MCF 10A (cell line): ENCODE measurements at places on chromosomes 3 and 15.

DNA sequence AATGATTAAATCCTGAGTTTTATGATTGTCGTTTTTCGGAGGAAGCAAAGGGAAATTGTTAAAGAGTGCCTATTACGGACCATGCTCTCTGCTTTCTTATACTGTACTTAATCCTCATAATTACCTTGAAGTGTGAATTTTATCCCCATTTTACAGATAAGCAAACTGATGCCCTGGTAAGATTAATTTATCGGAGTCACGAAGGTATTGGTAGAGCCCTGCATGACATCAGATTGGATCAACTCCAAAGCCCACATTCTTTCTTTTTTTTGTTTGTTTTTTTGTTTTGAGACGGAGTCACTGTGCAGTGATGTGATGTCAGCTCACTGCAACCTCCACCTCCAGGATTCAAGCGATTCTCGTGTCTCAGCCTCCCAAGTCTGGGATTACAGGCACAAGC, 1.6 kb upstream of the GNB4 start:
- DNase-seq = no peak

DNA sequence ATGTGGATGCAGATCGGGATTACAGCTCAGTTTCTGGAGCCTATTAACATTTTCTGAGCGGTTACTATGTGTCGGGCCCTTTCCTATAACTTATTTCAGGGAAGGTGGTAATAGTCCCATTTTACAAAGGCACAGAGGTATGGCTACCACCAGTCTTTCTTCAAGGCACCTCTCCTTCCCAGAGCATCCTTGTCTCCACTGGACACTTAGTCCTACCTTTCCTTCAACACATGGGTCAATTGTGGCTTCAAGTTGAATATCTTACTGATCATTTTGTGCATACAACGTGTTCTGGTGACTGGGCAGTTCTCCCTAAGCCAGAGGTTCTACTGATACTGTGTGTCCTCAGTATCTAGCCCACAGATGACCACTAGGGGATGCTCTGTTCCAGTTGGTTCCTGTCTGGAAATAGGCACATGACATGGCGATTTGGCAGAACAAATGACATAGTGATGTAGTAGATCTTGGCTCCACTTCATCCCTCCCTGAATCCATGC, 60.7 kb upstream of the CMTM8 start:
- DNase-seq = peak; percentile 89

DNA sequence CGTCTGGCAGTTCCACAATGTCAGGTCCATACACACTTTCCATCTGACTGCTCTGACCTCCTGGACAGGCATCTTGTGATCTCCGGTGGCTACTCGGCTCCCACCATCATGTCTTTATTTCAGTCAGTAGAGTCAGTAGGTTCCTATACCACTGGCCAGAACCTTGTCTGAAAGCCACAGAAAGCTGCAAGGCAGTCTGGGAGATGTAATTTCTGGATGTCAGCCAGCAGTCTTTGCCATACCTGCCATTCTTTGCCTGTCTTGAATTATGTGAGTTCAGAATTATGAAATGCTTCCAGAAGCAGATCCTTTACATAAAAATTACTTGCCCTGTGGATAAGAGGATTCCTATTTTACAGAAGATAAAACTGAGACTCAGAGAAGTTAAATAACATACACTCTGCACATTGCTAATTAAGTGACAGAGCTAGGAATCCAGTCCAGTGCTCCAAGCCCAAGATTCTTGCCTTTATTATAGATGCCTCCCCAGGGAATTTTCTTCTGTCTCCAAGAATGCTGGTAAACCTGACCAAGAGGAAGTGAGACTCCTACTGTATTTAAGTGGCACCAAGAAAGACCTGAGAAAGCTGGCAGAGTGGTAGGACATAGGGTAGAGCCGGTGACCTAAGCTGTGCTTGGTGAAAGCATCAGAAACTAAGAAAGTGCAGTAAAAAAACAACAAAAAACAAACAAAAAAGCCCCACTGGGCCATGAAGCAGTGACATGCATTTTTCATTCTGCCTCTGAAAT, 75.6 kb downstream of the IQCH start:
- DNase-seq = peak; percentile 27

GRCh38 chr3:32392536-32393302, 1.1 kb downstream of the CMTM7 start:
- peak; percentile 30 for DNase-seq

GRCh38 chr3:106229495-106230278, 360.9 kb upstream of the CBLB start:
- no peak for DNase-seq

DNA sequence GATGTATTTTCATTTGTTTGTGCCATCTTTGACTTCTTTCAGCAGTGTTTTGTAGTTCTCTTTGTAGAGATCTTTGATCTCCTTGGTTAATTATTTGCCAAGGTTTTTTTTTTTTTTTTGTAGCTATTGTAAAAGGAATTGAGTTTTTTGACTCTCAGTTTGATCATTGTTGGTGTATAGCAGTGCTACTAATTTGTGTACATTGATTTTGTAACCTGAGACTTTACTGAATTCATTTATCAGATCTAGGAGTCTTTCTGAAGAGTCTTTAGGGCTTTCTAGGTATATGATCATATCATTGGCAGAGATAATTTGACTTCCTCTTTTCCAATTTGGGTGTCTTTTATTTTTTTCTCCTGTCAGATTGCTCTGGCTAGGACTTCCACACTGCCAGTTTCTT, 42.2 kb upstream of the POMGNT2 start:
- DNase-seq = no peak

DNA sequence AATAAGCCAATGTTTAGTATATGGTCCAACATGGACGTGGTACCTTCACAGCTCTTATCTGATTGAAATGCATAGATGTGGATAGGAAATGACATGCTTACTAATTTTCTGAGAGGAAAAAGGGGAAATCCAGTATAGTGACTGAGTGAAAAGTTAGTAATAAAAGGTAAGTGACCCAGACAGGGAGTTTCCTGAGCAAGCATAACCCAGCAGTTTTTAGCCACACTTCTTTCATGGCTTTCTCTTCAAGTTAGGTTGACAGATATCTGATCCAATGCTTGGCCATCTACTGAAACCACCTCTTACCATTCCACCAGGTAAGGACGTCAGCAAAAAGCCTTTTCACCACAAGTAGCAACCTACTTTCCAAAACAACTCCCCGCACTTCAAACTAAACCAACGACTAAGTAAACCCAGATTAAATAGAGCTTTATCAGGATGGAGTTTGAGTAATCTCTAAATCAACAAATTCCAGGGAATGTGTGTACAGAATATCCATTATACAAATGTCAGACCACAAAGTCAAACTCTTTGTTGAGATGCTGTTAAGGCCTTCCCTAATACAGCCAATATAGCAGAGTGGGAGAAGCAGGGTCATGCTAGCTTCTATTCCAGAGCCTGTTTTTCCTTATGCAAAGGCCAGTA, 329.7 kb downstream of the RORA start:
- DNase-seq = no peak

GRCh38 chr3:143825513-143825912, 22.8 kb downstream of the SLC9A9 start:
- DNase-seq = no peak

GRCh38 chr3:31495971-31496665, 36.6 kb upstream of the STT3B start:
- no peak for DNase-seq

DNA sequence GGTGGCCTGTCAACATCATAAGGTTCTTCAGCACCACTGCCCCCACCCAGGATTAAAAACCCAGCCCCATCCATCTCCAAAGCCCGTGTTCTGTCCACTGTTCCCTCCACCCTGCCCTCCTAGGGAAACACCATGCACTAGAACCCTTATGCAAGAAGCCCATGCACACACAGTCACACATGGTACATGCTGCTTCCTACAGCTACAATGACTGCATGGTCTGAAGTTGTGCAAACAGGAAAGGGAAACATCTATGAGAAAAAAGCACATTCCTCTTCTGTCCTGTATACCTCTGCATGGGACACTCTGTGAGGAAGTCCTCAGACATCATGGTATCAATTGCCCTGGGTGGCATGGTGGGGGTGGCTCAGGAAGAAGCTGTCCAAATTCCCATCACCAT, 108.6 kb upstream of the MRPS22 start:
- no peak for DNase-seq

- DNase-seq = no peak
Measured at GRCh38 chr15:34059476-34059875, 20.5 kb upstream of the AVEN start.

- no peak for DNase-seq
Measured at GRCh38 chr3:52372822-52373504, 56.8 kb downstream of the DNAH1 start.

DNA sequence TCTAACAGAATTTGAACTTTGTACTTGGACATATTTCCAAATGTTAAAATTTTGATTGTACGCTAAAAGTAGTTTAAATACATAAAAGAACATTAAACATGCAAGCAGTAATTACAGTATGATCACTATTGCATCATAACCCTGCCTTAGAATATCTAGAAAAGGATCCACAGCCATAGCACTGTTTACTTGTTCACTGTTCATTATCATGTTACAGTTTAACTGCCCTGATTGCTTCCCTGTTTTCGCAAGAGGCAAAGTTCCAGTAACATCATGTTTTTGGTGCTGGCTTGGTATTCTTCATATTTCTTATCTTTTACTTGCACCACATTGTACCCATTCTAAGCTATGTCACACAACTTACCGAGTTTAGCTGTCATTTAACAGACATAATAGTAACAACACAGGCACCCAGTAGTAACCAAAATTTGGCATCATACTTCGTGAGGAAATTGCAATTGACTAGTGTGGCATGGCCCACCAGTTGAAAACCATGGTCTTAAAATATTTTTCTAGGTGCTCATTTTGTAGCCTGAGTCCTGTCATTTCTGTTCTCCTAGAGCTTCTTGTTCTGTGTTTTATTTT, 13.3 kb upstream of the TMEM87A start:
- DNase-seq = peak; percentile 46

GRCh38 chr15:90083954-90084607, 18.2 kb downstream of the IDH2 start:
- no peak for DNase-seq

DNA sequence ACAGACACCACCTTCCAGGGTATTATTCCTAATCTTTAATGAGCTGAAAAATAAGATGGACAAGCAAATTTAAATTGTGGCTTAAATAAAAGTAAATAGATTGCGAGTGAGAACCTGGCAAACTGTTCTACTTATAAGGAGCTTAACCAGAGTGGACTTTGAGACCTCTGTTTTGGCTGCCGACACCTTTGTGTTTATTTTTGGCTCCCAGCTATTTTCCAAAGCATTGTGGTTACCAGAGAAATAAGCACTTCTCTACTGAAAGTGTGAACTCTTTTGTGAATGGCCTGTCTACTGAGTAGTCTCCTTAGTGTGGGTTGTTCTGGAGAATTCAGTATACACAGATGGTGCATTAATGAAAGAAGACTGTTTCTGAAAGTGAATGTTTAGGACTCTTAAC, 109.4 kb downstream of the ATP8B4 start:
- DNase-seq = no peak

- no peak for DNase-seq
Measured at GRCh38 chr3:144431134-144431533, 459.5 kb downstream of the DIPK2A start.

GRCh38 chr15:52039925-52040781, 21.1 kb downstream of the MAPK6 start:
- DNase-seq = no peak

DNA sequence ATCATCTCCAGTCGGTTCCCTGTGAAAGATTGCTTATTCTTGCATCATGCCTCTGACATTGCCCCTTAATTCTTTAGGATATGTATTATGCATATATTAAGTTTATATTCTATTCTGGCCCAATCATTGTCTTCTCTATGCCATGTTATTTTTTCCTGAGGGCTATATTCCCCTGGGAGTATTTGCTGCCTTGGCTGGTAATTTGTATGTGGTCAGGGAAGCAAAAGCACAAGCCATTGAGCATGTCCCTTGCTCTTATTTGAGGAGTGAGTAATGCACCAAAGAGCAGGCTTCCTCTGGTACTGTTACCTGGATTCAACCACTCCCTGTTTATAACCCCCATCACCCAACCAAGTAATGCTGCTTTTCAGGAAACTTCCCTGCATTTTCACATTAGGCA, 36.3 kb downstream of the STAC start:
- DNase-seq = no peak

DNA sequence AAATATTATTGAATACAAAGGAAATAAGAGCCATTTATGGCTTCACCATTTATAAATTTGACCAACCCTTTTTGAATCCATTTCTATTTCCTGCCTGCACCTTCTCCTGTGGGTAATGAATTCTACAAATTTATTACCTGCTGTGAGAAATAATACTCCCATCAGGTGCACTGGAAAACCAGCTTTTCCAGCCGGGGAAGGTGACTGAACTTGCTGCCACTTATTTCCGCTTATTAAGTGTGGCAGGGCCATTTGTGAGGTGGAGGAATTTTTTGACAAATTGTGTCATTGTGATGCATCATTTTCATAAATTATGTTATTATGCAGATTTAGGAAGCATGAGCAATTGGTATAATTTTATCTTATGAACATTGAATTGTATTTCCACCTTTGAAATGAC, 151.1 kb downstream of the SQOR start:
- no peak for DNase-seq

DNA sequence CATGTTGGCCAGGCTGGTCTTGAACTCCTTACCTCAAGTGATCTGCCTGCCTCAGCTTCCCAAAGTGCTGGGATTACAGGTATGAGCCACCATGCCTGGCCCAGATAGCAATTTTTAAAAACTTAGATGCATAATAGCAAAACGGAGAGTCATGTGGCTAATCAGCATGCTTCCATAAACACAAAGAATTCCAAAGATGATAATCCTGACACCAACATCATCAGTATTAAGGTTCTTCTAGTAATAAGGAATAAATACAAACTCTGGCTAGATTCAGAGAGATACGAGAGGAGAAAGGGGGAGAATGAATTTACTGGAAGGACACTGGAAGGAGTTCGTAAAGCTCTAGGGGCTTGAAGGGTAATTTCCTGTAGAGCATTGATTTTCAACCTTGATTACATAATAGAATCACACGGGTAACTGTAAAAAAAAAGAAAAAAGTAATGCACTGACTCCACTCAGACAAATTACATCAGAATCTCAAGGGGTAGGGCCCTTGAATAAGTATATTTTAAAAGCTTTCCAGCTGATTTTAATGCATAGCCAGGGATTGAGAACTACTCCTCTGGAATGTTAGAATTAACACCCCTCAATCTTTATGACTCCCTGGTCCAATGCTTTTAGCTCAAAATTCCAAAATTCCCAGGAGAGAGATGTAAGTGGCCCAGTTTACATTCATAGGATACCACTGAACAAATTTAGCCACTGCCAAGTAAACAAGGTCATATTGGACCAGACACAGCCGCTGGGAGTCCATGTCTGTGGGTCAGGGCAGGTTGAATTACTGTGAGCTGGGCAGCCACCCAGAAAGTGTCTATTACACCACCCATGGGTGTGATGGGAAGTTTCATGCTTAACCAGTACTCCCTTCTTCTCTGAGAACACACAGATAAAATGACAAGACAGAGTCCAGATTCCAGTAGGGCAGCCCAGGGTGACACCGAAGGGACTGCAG, 243.9 kb downstream of the TBL1XR1 start:
- peak; percentile 70 for DNase-seq
